ENCODE measurements at places on chromosomes 13 and 19. TPM values are rescaled to one million over a fixed set of nuclear protein-coding genes. Genes with fewer than 3 reads are reported as not detected.

GRCh38 chr19:11209839-11210655 lies 12.7 kb upstream of the KANK2 start:
- DNase-seq, result no peak

The OR10H2 gene
- total RNA-seq, result not detected

The CYP4F8 gene
- total RNA-seq, result not detected

DNA sequence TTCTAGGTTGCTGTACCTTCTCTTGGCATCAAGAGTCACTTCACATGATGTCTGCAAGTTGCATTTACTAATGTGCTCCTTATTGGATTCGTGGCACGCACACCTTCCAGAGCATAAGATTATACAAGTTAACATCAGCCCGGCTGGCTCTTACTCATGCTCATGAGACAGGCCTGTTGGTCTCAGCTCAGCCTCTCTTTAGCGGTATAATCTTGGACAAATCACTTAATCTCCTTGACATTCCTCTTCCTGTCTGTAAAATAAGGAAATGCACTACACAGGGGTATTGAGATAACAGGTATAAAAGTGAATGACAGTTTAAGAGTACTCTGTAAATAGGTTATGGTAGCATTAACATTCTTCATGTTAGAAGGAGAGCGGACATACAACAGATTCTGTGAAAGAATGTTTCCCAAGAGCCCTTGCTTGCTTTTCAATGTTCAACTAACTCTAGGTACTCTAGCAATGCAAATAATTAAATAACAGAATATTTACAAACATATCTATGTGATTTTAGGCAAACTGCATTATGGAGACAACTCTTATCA lies 181.1 kb downstream of the FGF14 start:
- DNase-seq, result no peak

The LILRB5 gene
- 15.1 TPM for total RNA-seq

- no peak for DNase-seq
Measured at GRCh38 chr19:21460686-21461085, 44.7 kb upstream of the ZNF429 start.

GRCh38 chr13:33352526-33352925 lies 67.0 kb upstream of the STARD13 start:
- DNase-seq, result no peak

- DNase-seq, result no peak
Measured at GRCh38 chr19:16232127-16232526, 34.4 kb downstream of the AP1M1 start.

GRCh38 chr19:2926341-2927031 lies 18.3 kb downstream of the ZNF77 start:
- DNase-seq, result no peak

GRCh38 chr13:76160961-76161925 lies 525.1 kb downstream of the LMO7 start:
- DNase-seq, result no peak

The ZNF439 gene
- total RNA-seq, result 4.2 TPM

DNA sequence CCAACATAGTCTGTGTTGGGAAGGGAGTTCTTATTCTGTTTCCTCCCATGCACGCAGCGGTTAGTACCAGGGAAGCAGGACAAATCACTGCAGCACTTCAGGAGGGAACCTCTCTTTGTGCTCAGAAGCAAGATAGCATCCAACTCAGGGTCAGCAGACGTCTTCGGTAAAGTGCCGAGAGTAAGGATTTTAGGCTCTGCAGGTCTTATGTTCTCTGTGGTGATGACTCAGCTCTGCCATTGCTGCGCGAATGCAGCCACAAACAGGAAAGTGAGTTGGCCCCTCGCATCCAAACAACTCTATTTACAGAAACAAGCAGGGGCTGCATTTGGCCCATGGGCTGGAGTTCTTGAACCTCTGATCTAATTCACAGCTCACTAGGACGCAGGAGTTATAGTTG lies 122.1 kb upstream of the SPATA13 start:
- no peak for DNase-seq

DNA sequence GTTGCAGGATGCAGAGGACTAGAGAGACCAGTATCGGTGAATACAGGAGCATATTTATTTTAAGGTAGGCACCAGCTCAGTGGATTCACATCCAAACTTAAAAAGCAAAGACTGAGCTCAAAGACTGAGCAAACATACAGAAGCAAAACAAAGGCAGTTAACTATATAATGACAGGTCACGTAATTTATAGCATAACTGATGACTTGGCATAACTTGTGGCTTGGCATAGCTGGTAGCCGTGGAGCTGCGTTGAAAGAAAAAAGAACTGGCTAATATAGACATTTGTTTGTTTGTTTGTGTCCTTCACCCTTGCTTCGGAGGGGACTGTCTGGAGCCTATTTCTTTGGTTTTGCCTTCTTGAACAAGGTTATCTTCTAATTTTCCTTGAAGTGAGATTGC lies 33.7 kb downstream of the ZNF493 start:
- no peak for DNase-seq

DNA sequence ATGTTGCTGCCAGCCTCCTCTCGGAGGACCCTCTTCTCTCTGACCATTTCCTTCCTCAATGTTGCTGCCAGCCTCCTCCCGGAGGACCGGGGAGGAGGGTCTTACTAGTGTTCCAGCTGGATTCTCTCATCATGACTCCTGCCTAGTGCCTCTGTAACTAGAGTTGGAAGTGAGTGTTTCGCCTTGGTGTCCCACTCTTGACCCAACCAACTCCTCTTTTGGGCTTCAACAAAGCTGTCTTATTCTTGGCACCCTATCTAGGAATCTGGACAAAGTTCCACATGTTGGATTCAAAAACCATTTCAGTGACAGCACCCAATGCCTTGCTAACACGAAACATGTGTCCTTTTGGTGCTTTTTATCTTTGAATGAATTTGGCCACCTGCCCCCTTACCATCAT lies 165.4 kb downstream of the GPC5 start:
- no peak for DNase-seq

DNA sequence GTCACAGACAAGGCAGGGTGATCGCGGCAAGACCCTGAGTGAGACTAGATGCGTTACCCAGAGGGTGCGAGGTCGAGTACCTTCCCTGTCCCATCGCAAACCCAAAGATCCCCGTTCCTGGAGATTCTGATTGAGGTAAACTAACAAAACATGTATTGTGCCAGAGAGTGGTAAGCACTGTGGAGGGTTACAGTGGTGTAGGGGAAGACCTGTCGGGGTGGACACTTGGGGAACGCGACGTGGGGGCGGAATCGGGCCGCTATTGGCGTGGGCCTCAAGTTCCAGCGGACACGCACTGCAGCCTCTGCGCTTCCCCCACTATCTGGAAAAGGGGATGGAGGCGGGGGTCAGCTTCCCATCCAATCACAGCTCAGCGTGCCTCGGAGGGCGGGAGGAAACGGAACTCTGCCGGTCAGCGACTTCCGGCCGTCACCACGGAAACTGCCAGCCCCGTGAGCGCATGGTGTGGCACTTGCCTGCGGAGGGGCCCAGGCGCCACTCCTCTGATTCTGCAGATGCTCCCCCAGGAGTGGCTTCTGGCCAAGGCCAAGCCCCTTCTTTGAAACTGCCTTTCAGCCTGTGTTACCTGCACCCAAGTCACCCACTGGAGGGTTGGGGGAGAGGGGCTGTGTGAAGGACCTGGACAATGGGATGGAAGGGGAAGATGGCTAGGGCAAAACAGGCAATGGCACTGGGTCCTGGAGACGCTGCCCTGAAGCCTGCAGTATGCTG lies 1.0 kb upstream of the UBE2M start:
- DNase-seq, result peak; percentile 95

- no peak for DNase-seq
Measured at GRCh38 chr13:46587807-46588418, 34.9 kb downstream of the LRCH1 start.

GRCh38 chr13:111939666-111940278 lies 127.2 kb upstream of the SOX1 start:
- DNase-seq, result no peak

The RAB20 gene
- total RNA-seq, result 24.3 TPM

GRCh38 chr13:41302743-41303142 lies 8.3 kb upstream of the NAA16 start:
- DNase-seq, result no peak

The PRR36 gene
- total RNA-seq, result 0.10 TPM

DNA sequence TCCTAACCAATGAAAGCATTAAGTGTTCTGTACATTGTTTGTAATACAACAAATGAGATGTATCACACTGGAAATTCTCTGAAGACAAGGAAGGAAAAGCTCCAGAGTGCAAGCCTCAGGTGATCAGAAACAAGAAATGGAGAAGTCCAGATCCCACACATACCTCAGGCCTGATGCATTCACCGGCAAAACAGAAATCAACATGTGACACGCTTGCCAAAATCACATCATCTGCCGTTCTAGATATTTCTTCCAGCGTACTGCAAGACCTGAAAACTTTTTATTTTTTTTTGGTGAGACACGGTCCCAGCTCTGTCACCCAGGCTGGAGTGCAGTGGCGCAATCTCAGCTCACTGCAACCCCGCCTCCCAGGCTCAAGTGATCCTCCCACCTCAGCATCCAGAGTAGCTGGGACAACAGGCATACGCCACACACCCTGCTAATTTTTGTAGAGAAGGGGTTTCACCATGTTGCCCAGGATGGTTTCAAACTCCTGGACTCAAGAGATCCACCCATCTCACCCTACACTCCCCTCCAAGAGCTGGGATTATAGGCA lies 48.6 kb downstream of the FOXO1 start:
- DNase-seq, result no peak

All from left cardiac atrium (tissue), 4 donors.